Renal cortical epithelial cell (primary cell): ENCODE measurements at places on chromosomes 16 and 17. TPM values are rescaled to one million over a fixed set of nuclear protein-coding genes. Genes with fewer than 3 reads are reported as not detected.

DNA sequence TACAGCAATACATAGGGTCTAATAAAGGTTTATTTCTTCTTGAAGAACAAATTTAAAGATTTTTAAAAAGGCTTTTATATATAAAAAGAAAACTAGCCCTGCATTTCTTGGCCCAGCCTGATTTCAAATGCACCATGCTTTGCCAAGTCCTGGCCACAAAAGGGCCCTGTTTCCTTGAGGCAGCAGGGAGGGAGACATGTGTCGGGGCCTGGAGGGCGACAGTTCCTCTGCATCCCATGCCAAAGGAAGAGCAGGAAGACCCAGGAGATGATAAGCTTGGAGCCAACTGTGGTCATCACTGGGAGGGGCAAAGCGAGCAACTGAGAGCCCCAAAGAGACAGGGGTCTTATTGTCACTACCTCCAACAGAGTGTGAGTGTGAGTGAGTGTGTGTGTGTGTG lies 571.5 kb upstream of the PSMD7 start:
- no peak for DNase-seq

DNA sequence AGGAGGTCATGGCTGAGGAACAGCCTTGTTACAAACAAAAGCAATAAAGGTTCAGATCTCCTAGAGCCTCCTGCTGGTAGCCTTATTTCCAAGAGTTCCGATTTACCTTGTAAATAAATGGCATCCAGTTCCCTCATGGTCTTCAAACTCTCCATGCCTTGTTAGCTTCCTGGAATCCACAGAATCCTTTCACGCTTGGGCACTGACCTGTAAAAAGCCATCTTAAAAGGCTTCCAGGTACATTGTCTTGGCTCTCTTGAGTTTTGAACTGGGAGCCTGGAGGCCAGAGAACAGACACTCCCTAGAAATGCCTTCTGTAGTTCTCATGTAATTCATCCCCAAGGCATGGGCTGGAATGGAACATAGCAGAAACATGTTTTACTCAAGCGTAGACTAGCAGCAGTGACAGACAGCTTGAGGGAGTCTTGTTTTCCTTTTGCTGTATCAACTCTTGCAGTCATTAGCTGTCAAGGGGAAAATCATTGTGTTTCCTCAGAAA lies 207.9 kb downstream of the SNX29 start:
- peak; percentile 95 for DNase-seq

The USH1G gene
- total RNA-seq: not detected in 2 replicates

The CDRT15L2 gene
- not detected in 2 replicates for total RNA-seq

- DNase-seq: no peak
Observed at GRCh38 chr17:65771704-65772103, 210.3 kb upstream of the AXIN2 start.

GRCh38 chr16:16030449-16030848 lies 81.0 kb downstream of the ABCC1 start:
- no peak for DNase-seq

The DPEP3 gene
- total RNA-seq: not detected in 2 replicates

- no peak for DNase-seq
Observed at GRCh38 chr17:72024457-72024856, 96.4 kb upstream of the SOX9 start.

The ITGB3 gene
- 506 and 529 TPM in 2 replicates for total RNA-seq

The NHLRC4 gene
- total RNA-seq: 0.85 TPM in 1 of 2 replicates, not detected in the other

The SPG7 gene
- 114 and 152 TPM in 2 replicates for total RNA-seq

The EVI2A gene
- 0.15 TPM in 1 of 2 replicates, not detected in the other for total RNA-seq

DNA sequence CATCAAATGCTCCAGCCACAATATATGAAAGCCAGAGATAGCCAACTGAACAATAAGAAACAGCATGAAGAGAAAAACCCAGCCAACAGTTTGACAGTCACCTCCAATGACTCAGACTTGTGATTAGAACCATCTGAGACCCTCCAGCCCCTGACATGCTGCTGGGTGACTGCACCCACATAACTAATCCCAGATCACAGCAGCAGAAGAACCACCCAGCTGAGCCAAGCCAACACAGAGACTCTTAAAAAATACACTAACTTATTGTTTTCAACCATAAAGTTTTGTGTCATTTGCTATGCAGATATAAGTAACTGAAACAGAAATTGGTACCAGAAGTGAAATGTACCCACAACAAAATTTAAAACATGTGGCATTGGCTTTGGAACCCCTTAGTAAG lies 314.3 kb upstream of the DYNLRB2 start:
- DNase-seq: no peak

- peak; percentile 90 for DNase-seq
Observed at GRCh38 chr16:61792194-61792909, 243.9 kb downstream of the CDH8 start.

GRCh38 chr16:82062645-82063058 lies 27.6 kb downstream of the HSD17B2 start:
- DNase-seq: peak; percentile 86

GRCh38 chr16:2924901-2925755 lies 13.4 kb downstream of the FLYWCH1 start:
- DNase-seq: no peak

DNA sequence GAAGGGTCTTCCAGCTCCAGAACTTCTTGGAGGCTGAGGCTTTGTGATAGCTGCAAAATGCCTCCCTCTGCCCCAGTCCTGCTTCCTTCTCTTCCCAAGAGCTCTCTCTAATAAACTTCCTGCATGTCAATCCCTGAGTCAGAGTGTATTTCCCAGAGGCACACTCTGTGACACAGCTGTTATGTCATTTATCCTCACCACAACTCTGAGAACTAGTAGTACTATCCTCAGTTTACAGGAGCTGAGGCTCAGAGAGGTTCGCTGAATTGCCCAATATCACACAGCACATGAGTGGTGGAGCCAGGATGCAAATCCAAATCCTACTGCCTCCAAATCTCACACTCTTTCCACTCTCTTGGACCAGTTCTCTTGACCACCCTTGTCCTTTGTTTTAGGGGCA lies 20.0 kb downstream of the UNC45B start:
- peak; percentile 16 for DNase-seq

The ZFP1 gene
- 5.9 and 12.9 TPM in 2 replicates for total RNA-seq

- DNase-seq: no peak
Observed at GRCh38 chr16:4367393-4367856, 4.2 kb upstream of the VASN start.

GRCh38 chr17:55390364-55390977 lies 31.2 kb downstream of the MMD start:
- DNase-seq: no peak

DNA sequence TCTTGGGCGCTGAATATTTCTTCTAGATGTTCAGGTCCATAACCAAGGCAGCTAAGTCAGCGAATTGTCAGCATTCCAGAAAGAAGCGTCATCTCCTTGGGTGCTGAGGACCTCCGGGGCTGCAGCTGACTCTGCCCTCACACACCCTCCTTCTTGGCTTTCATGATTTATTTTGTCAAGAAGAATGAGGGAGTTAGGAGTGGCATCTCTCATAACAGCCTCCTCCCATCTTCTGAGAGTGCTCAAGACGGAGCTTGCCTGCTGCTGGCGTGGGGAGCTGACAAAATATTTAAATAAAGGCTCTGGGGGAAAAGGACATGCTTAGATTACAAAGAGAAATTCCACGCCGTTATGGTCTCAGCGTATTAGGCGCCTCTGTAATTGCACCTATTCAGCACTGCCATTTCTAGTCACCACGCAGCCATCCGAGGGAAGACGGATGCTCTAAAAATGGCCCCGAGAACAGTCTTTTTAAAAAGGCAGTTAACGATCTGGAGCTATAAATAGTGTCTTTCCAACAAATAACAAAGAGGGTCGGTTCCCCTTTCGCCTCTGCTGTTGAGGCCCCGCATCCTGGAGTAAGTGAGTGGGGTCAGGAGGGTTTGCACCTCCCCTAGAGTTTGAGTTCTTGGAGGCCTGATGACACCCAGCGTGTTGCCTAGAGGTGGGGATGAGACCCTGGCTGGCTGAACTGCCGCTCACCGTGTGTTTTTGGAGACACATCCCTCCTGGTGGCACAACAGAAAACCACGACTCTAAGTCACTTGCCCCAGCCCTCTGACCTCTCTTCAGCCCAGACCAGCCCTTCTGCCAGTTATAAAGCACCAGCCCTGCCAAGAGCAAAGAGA lies 187.0 kb downstream of the CCDC182 start:
- peak; percentile 88 for DNase-seq

The CACNG1 gene
- total RNA-seq: not detected in 2 replicates

DNA sequence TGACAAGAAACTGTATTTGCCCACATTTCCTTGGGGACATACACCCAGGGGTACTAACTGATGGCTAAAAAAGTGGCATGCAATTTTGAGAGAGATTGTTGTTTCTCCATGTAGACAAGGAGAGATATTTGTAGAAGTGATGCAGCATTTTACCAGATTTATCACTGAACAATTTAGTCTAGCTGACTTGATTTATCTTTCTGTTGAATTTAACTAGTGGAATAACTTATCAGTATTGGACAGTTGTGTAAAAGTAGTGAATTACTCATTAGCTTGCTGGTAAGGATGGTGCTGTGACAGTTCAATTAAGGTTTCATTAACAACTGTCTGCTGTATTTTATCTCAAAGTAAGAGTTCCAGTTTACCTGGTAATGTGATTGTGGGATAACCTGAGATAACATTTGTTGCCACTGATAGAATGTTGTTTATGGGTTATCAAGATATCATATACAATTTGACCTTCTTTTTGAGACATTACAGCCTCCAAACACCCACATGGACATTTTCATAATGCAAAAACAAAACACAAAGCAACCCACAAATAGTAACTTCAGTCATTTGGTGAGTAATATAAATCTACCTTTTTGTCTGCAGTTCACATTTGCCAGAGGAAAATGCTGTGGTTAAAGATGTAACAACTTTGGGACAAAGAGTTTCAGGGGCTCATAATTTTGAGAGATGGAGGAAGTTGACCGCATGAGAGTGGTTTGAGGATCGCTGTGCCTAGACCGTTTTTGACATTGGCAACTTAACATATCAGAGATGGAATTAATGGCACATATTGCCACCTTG lies 3.8 kb downstream of the NLK start:
- no peak for DNase-seq

GRCh38 chr16:67552476-67552875 lies 9.8 kb upstream of the CTCF start:
- DNase-seq: no peak

- peak; percentile 73 for DNase-seq
Observed at GRCh38 chr17:67074781-67075180, 30.4 kb downstream of the CACNG1 start.

The ZFP90 gene
- total RNA-seq: 25.7 and 39.4 TPM in 2 replicates
